ENCODE measurements at places on chromosomes 7 and 10.

- DNase-seq = no peak
Observed at GRCh38 chr7:132652507-132652906, 76.2 kb upstream of the PLXNA4 start.

- no peak for DNase-seq
Observed at GRCh38 chr10:44811072-44811471, 100.1 kb upstream of the TMEM72 start.

DNA sequence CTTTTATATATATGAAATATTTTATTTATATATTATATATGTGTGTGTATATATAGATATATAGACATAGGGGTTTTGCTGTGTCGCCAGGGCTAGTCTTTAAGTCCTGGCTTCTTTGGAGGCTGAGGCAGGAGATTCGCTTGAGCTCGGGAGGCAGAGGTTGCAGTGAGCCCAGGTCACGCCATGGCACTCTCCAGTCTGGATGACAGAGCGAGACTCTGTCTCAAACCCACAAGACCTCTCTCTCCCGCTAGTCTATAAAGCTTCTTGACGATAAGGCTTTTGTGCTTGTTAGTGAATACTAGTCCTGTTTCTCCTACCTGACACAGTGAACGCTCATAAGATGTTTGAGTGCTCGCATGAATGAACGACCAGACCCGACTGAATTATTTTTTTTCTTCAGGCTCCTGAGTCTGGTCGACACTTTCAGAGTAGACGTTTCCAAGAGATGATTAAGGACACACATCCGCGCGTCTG, 577 bp upstream of the DDX21 start:
- DNase-seq = no peak

DNA sequence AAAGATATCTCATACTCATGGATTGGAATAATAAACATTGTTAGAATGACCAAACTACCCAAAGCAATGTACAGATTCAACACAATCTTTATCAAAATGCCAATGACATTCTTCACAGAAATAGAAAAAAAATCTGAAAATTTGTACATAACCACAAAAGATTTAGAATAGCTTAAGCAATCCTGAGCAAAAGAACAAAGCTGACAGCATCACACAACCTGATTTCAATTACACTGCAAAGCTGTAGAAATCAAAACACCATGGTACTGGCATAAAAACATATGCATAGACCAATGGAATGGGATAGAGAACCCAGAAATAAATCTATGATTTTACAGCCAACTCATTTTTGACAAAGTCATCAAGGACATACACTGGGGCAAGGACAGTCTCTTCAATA, 130.0 kb upstream of the TMEM72 start:
- DNase-seq = no peak

- no peak for DNase-seq
Observed at GRCh38 chr10:46516660-46517416, 39.6 kb downstream of the GPRIN2 start.

- no peak for DNase-seq
Observed at GRCh38 chr7:115346685-115347084, 424.8 kb downstream of the MDFIC start.

DNA sequence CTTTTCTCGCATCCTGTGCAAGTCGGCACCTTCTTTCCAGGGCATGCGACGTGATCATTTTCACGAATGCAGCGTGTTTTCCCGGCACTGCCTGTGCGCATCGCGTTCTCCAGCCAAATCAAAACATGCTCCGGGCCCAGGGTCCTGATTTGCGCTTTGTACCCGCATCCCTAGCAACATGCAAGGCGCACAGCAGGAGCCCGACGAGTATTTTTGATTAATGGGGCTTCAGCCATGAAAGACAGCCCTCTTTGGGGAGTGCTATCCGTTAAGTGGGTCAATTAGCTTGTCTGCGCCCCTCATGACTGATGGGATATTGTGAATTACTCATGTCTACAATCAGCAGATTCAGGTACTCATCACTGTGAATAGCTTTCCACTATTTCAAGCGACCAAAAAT, 243.3 kb upstream of the RNF32 start:
- no peak for DNase-seq

DNA sequence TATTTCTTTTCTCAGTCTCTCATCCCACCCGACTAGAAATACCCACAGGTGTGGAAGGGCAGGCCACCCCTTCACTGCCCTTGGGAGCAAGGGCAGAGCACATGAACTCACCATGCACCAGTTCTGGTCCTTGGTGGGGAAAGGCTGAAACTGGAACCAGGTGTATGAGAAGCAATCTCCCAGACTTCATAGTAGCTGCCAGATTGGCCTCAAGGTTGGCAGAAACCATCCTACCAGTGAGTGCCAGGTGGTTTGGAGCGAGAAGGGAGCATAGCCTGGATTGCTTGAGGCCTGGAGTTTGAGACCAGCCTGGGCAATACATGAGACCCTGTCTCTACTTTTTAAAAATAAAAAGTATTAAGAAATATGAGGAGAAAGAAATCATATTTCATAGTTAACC, 138.8 kb downstream of the LYZL1 start:
- no peak for DNase-seq

- no peak for DNase-seq
Observed at GRCh38 chr7:46369933-46370654, 449.0 kb upstream of the IGFBP3 start.

DNA sequence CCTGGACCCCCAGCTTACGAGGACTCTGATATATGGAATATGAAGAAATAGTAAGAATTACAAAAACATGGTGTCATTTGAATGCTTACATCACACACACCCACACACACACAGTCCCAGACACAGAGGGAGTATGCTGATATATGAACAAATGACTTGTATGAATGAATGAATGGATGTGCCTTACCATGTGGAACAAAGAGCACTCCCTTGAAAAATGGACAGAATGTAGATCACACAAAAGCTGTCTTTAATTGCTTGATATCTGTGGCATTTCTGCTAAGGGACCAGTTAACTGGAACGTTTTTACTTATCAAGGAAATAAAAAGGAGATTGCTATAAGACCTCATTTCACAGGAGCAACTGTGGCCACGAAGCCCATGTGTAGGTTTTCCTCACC, 46.0 kb downstream of the PRTFDC1 start:
- no peak for DNase-seq

DNA sequence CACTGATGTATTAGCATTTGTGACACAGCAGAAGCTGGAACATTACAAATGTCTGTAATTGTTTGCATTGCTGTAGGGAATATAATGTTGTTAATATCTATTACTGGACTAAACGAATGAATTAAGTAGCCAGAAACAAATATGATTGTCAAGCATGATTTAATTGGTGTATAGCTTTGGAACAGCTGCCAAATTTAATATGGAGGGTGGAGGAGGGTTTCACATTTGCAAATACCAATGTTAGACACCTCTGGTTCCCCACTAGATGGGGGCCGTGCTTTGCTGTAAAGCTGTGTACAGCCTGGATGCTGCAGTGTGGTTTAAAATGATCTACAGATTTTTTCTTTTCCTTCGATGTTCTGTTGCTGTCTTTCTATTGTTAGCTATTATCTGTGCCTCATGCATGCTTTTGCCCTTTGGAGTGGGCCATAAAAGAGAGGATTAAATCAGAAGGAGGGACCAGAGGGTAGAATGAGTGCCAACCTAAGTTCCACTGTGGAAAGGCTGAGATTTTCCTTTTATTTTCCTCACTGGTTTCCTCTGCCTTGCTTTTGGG, 23.1 kb downstream of the DNAJB9 start:
- no peak for DNase-seq

GRCh38 chr7:120550494-120551048, 277.6 kb downstream of the KCND2 start:
- no peak for DNase-seq

DNA sequence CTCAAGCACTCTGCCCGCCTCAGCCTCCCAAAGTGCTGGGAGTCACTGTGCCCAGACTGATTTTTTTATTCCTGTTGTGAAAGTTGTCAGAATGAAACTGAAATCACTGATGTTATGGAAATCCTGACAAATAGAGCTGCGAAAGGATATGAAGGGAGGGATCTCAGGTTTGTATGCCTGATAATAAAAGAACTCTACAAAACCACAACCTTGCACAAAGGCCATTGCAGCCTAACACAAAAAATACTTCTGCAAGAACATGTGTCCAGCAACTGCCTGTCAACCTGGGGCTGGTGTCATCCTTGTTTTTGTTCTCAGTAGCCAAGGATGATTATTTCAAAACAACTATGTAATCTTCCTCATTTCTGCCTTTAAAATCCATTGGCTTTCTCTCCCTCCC, 126.1 kb downstream of the NEBL start:
- no peak for DNase-seq

DNA sequence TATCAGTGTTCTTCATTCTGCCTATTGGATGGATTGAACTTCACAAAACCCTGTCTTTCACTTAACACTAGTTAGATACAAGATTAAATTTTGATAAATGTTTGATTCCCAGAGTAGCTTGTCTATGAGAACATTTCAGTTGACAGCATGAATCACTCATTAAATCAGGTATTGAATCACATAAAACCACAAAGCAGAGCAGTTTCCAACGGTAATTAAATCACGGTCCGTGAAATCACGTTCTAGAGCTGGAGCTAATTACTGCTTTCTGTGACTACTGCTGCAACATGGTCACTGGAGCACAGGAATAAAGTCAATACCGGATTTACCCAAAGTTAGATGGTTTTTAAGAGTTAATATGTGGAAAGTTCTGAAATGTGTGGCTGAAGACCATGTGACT, 257.8 kb upstream of the PCDH15 start:
- no peak for DNase-seq

GRCh38 chr7:143050931-143051330, 1.2 kb upstream of the OR6V1 start:
- DNase-seq = no peak

GRCh38 chr7:157683747-157684156, 346.9 kb downstream of the DNAJB6 start:
- DNase-seq = no peak

- DNase-seq = no peak
Observed at GRCh38 chr10:90641731-90642130, 216.1 kb downstream of the HTR7 start.

- no peak for DNase-seq
Observed at GRCh38 chr10:61320257-61320587, 133.0 kb downstream of the TMEM26 start.

- no peak for DNase-seq
Observed at GRCh38 chr10:98172073-98172472, 37.6 kb downstream of the R3HCC1L start.

- DNase-seq = no peak
Observed at GRCh38 chr7:131498237-131498885, 58.1 kb downstream of the PODXL start.

- DNase-seq = no peak
Observed at GRCh38 chr10:12822126-12822892, 179.2 kb downstream of the CCDC3 start.

DNA sequence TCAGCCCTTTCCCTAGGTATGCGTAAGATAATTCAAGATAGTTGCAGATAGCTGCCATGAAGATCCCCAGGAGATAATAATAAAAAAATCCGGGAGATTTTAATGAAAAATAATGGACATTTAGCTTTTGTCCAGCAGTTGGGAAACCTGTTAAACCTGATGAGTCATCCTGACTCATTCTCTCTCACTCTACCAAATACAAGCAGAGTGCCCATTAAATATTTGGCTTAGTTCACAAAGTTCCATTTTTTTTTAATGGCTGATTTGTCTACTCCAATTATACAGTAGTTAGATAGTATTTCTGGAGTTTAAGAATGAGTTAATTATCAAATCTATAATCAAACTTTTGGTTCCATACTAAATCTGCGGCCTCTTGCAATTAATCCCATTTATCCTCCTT, 2.1 kb upstream of the SHTN1 start:
- no peak for DNase-seq

DNA sequence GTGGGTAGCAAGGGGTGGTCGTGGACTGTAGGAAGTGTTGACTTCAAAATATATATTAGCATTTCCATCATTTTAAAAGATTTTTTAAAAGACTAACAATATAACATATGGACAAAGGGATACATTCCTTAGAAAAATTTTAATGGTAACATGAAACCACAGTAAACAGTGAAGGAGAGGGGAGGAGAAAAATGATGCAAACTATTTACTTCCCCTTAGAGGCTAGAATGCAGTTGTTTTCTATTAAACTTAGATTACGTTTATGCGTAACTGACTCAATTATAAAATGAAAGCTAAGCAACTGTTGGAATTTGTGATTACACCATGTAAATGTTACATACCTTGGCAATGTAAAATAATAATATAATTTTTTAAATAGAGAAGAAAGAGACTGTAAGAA, 41.3 kb downstream of the CALD1 start:
- DNase-seq = no peak

DNA sequence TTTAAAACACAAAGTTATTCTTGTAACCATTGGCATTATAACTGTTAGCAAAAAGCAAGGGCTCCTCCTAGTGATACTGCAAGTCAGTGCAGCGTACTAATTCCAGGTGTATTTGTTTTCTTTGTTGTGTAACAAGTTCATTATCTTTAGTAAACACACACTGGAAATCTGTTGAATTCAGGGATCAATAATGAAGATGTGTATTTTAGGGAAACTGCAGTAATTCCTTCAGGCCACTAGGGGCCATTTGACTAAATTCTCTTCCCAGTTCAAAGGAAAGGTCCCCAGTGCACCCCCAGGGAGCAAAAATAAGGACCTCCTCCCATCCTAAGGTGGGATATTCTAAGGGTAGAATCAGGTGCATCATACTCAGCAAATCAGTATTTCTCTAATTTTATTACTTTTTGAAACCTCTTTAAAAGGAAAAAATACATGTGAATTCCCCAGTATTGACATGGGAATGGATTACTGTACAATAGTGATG, 158.6 kb upstream of the LYZL1 start:
- no peak for DNase-seq

GRCh38 chr7:114956702-114957101, 34.8 kb downstream of the MDFIC start:
- DNase-seq = no peak

- no peak for DNase-seq
Observed at GRCh38 chr7:3003936-3004335, 39.7 kb downstream of the CARD11 start.

GRCh38 chr7:131723926-131724325, 167.5 kb upstream of the PODXL start:
- no peak for DNase-seq

DNA sequence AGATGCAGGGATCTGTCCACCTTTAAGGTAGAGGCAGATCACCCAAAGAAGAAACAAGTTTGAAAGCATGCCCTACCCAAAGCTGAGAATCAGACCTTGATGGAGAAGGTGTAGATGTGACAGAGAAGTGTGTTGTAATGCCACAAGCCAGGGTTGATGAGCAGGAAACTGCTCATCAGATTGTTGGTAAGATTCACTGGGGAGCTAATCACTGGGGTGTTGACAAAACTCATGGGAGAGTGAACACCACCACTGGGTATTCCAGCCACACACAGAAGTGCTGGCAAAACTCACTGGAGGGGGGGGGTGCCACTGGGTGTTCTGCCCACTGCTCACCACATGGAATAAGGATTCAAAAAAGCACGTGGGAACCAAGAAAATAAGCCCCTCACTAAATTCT, 95.2 kb downstream of the IQUB start:
- no peak for DNase-seq

- no peak for DNase-seq
Observed at GRCh38 chr10:59557642-59558041, 152.0 kb downstream of the SLC16A9 start.

- no peak for DNase-seq
Observed at GRCh38 chr7:74494076-74494548, 40.4 kb downstream of the GTF2IRD1 start.
